CD4-positive, alpha-beta memory T cell (primary cell): ENCODE measurements at places on chromosomes 12 and 14. TPM values are rescaled to one million over a fixed set of nuclear protein-coding genes. Genes with fewer than 3 reads are reported as not detected.

- H3K4me1 ChIP-seq = no peaks in the 10 kb centered on the region
- H3K27me3 ChIP-seq = no peaks in the 10 kb centered on the region
Measured at GRCh38 chr14:102295270-102295669, 9.7 kb downstream of the MOK start.

DNA sequence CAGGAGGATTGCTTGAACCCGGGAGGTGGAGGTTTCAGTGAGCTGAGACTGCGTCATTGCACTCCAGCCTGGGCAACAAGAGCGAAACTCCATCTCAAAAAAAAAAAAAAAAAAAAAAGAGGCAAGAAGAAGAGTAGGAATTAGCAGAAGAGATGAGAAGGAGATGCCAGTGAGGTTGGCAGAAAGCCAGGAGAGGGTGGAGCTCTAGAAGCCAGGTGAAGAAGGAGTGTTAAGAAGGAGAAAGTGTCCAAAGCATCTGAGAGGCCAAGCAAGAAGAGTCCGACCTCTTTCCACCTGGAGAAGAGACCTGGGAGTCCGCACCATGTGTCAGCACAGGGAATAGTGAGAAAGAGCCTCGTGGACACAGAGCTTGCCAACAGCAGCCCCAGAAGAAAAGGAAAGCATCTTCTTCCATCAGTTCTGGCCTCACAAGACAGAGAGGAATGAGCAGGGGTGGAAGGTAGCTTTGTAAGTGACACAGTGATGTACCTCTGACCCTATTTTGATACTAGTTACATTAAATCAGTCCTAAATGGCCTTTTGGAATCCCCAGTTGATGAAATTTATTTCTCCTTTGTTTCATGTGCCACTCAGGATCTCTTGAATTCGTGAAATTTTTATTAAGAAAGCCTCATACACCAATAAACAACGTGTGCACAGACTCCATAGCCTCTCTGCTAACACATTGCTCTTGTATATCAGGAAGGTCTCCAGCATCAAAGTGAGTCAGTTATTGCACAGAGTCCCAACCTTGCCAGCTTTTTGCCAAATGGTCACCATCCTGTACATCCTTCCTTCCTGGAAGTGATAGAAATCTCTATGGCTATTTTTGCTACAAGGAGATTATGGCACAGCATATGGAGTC, 70.6 kb downstream of the SAMD4A start:
- H3K4me1 ChIP-seq = no peaks in the 10 kb centered on the region
- no peak overlapping the region for H3K4me3 ChIP-seq
- DNase-seq = no peak
- no peaks in the 10 kb centered on the region for H3K36me3 ChIP-seq

Gene KRT77
- not detected for total RNA-seq

DNA sequence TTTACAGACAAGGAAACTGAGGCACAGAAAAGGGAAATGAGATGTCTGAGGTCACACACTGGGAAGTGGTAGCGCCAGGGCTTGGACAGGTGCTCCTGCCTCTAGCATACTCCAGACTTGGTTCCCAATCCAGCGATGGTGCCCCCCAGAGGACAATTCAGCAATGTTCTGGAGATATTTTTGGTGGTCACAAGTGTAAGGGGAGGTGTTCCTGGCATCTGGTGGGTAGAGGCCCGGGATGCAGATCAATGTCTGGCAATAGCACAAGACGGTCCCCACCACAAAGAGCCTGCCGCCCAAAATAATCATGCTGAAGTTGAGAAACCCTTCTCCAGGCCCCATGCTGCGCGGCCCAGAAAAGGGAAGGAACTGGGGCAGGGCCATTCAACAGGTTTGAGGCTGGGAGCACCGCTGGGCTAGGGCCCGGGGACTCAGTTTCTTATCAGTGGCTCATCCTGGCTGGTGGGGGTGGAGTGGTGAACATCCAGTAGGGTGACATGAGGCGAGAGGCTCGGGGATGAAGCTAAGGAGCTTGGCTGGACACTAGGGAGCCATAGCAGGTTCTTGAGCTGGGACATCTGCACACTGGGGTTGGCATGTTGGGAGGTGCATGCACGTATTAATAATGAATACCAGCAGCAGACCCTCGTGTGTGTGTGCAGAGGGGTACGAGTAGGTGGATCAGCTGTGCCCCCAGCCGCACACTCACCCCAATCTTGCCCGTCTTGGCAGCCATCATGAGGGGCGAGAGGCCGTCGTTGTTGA, 35.1 kb downstream of the TRPV4 start:
- no peak overlapping the region for H3K4me3 ChIP-seq
- H3K27ac ChIP-seq = no peak overlapping the region
- no peaks in the 10 kb centered on the region for H3K4me1 ChIP-seq
- DNase-seq = no peak

DNA sequence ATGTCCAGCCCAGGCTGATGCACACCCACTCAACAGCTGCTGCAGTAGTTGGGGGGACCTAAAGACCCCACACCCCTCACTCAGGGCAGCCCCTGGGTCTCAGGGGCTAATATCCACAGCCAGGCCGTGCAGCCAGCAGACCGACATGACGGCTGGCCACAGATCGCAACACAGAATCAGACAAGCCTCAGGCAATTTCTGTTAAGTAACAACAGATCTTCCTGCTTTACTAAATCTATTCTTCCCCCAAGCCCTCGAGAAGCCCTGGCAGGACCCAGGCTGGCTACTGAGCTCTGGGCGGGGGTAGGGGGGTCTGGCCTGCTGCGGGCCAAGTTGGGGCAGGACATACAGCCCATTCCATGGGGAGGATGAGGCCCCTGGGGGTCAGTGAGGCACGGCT, 28.0 kb upstream of the NUDT14 start:
- H3K4me3 ChIP-seq = no peak overlapping the region
- DNase-seq = no peak
- no peaks in the 10 kb centered on the region for H3K27me3 ChIP-seq
- H3K36me3 ChIP-seq = no peaks in the 10 kb centered on the region

GRCh38 chr12:69509904-69510827, 40.0 kb downstream of the FRS2 start:
- no peak for DNase-seq
- H3K4me1 ChIP-seq = peaks cover 28% of the 10 kb centered on the region
- no peaks in the 10 kb centered on the region for H3K36me3 ChIP-seq
- no peak overlapping the region for H3K4me3 ChIP-seq
- H3K27me3 ChIP-seq = no peaks in the 10 kb centered on the region

GRCh38 chr12:103698752-103699560, 111.9 kb downstream of the STAB2 start:
- no peaks in the 10 kb centered on the region for H3K4me1 ChIP-seq
- no peaks in the 10 kb centered on the region for H3K36me3 ChIP-seq
- no peak overlapping the region for H3K4me3 ChIP-seq
- no peak overlapping the region for H3K27ac ChIP-seq
- no peak for DNase-seq

Gene MAP3K12
- total RNA-seq = 25.0 TPM

Gene C12orf54
- not detected for total RNA-seq

- H3K4me1 ChIP-seq = no peaks in the 10 kb centered on the region
- H3K36me3 ChIP-seq = no peaks in the 10 kb centered on the region
- H3K27ac ChIP-seq = no peak overlapping the region
- no peaks in the 10 kb centered on the region for H3K27me3 ChIP-seq
Measured at GRCh38 chr12:27696864-27697564, 767 bp downstream of the REP15 start.

Gene TMEM117
- total RNA-seq = 3.7 TPM

Gene BEGAIN
- total RNA-seq = 1.6 TPM

- H3K27me3 ChIP-seq = peaks cover 61% of the 10 kb centered on the region
- H3K36me3 ChIP-seq = no peaks in the 10 kb centered on the region
- DNase-seq = no peak
- H3K4me3 ChIP-seq = peak within 1 kb of the TSS; percentile 57
- H3K27ac ChIP-seq = no peak within 1 kb of the TSS
Measured at GRCh38 chr12:49346659-49347310, at the start of gene DNAJC22. Gene DNAJC22 (plus strand): TSS chr12:49346888. CDS start chr12:49348873, 1,985 bp downstream.

GRCh38 chr14:79342942-79343341, 868.4 kb downstream of the DIO2 start:
- H3K4me3 ChIP-seq = no peak overlapping the region
- H3K27me3 ChIP-seq = no peaks in the 10 kb centered on the region
- no peak overlapping the region for H3K27ac ChIP-seq
- H3K4me1 ChIP-seq = no peaks in the 10 kb centered on the region

- DNase-seq = no peak
- H3K4me3 ChIP-seq = no peak overlapping the region
- H3K27ac ChIP-seq = no peak overlapping the region
- no peaks in the 10 kb centered on the region for H3K4me1 ChIP-seq
Measured at GRCh38 chr14:99879401-99880295, 86.4 kb downstream of the EML1 start.

Gene PPP1R36
- total RNA-seq = not detected

DNA sequence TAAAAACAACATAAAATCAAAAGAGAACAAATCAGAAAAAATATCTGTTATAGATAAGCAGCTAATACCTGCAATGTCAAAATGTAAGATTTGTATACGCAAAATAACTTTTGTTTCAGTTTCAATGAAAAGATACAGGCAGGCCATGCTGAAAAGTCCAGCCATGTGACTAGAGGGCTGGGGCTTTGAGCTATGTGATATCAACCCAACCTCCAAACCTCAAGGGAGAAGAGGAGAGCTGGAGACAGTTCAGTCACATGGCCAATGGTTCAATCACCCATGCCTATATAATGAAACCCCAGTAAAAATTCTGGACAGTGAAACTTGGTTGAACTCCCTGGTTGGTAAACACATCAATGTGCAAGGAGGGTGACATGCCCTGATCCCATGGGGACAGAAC, 5.3 kb downstream of the COX16 start:
- no peak overlapping the region for H3K4me3 ChIP-seq
- H3K27me3 ChIP-seq = no peaks in the 10 kb centered on the region
- DNase-seq = no peak
- H3K4me1 ChIP-seq = peaks cover 41% of the 10 kb centered on the region
- H3K27ac ChIP-seq = no peak overlapping the region

Gene LRRC10
- not detected for total RNA-seq

DNA sequence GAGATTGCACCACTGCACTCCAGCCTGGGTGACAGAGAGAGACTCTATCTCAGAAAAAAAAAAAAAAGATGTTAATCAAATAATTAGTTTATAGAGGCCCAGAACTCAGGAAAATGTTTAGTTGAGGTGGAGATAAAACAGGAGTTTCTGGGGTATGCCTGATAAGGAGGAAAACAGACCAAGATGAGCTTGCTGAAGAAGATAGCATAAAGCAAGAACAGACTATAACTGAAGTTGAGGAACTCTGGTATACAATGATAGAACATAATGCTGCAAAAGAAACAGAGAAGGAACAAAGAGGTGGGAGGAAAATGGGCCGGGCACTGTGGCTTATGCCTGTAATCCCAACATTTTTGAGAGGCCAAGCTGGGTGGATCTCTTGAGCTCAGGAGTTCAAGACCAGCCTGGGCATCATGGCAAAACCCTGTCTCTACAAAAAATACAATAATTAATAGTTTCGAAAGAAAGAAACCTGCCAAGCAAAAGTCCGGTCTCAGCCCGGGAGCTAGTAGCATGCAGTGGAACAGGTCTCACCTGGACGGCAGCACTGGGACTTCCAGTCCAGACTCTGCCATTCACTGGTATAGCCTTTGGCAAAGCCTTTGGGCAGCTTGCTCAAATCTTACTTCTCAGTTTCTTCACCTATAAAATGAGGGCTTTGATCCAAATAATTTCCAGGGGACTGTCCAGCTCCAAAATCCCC, 25.4 kb downstream of the SLC35E3 start:
- no peaks in the 10 kb centered on the region for H3K27me3 ChIP-seq
- peaks cover 12% of the 10 kb centered on the region for H3K4me1 ChIP-seq
- no peak overlapping the region for H3K4me3 ChIP-seq
- DNase-seq = no peak
- no peak overlapping the region for H3K27ac ChIP-seq

- H3K4me1 ChIP-seq = peaks cover 23% of the 10 kb centered on the region
- no peak overlapping the region for H3K27ac ChIP-seq
- peak; percentile 15 for DNase-seq
- H3K36me3 ChIP-seq = no peaks in the 10 kb centered on the region
Measured at GRCh38 chr14:90060312-90060964, 1.4 kb upstream of the KCNK13 start.

Gene GLRX5
- 18.7 TPM for total RNA-seq

Gene RD3L
- total RNA-seq = not detected

DNA sequence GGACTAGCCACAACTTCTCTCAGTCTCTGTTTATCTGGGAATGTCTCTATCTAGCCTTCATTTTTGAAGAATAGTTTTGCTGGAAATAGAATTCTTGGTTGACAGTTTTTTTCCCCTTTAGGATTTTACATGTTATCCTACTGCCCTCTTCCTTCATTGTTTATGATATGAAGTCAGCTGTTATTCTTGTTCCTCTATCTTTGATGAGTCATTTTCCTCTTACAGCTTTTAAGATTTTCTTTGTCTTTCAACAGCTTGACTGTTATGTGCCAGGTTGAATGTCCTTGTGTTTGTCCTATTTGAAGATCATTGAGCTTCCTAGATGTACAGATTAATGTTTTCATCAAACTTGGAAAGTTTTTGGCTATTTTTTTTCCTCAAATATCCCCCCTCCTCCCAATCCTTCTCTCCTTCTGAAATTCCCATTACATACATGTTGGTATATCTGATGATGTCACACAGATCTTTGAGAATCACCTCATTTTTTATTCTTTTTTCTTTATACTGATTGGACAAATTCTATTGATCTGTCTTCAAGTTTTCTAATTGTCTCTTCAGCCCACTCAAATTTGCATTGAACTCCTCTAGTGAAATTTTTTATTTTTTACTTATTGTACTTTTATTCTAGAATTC, 4.5 kb upstream of the GOLGA5 start:
- no peak overlapping the region for H3K4me3 ChIP-seq
- H3K4me1 ChIP-seq = peaks cover 6% of the 10 kb centered on the region
- H3K36me3 ChIP-seq = no peaks in the 10 kb centered on the region
- no peaks in the 10 kb centered on the region for H3K27me3 ChIP-seq
- DNase-seq = no peak
- no peak overlapping the region for H3K27ac ChIP-seq

DNA sequence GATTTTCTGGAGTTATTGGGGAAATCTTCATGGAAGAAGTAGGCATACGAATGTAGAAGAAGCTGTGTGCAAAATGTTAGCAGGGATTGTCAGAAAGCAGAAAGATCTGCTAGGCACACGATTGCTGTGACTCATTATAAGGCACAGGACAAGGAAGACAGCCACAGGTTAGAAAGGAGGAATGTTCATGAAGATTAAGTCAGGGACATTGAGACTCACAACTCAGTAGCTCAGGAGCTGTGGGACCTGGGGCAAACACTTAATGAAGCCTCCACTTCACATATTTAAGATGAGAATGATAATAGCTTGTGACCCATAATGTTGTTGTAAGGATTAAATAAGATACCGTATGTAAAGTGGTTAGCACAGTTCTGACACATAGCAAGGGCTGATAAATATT, 26.6 kb upstream of the RTRAF start:
- peaks cover 19% of the 10 kb centered on the region for H3K36me3 ChIP-seq
- H3K4me1 ChIP-seq = peaks cover 28% of the 10 kb centered on the region
- DNase-seq = no peak
- H3K27ac ChIP-seq = no peak overlapping the region
- H3K4me3 ChIP-seq = no peak overlapping the region

GRCh38 chr14:24367514-24368211, at the start of gene NFATC4:
Gene NFATC4 (plus strand): TSS chr14:24368184. CDS start chr14:24368341, 157 bp downstream.
- H3K36me3 ChIP-seq = no peaks in the 10 kb centered on the region
- H3K4me1 ChIP-seq = peaks cover 35% of the 10 kb centered on the region
- H3K4me3 ChIP-seq = no peak within 1 kb of the TSS
- peak; percentile 9 for DNase-seq

- H3K4me3 ChIP-seq = no peak overlapping the region
- DNase-seq = no peak
- H3K36me3 ChIP-seq = no peaks in the 10 kb centered on the region
- no peak overlapping the region for H3K27ac ChIP-seq
Measured at GRCh38 chr12:26233631-26234030, 38.3 kb downstream of the SSPN start.

Gene INHBC
- total RNA-seq = not detected

Gene C1S
- total RNA-seq = 1.3 TPM

- H3K27me3 ChIP-seq = no peaks in the 10 kb centered on the region
- no peak overlapping the region for H3K4me3 ChIP-seq
- DNase-seq = no peak
- H3K27ac ChIP-seq = no peak overlapping the region
- no peaks in the 10 kb centered on the region for H3K36me3 ChIP-seq
Measured at GRCh38 chr12:121717041-121717699, 4.6 kb downstream of the TMEM120B start.
